ENCODE measurements at places on chromosomes 1 and 21.

GRCh38 chr1:218718206-218718605 is 373.1 kb downstream of the TGFB2 start:
- no peak for DNase-seq

GRCh38 chr1:46197560-46197963 is 672 bp downstream of the POMGNT1 start:
- DNase-seq, result no peak

GRCh38 chr1:203796236-203796605 is 798 bp downstream of the ZBED6 start:
- DNase-seq, result peak; percentile 62

GRCh38 chr1:23148084-23148483 is 20.6 kb downstream of the LUZP1 start:
- no peak for DNase-seq

GRCh38 chr1:240173836-240174235 is 82.2 kb downstream of the FMN2 start:
- DNase-seq, result no peak

- no peak for DNase-seq
These were observed 18.7 kb downstream of the ADARB1 start for GRCh38 chr21:45093035-45093532.

DNA sequence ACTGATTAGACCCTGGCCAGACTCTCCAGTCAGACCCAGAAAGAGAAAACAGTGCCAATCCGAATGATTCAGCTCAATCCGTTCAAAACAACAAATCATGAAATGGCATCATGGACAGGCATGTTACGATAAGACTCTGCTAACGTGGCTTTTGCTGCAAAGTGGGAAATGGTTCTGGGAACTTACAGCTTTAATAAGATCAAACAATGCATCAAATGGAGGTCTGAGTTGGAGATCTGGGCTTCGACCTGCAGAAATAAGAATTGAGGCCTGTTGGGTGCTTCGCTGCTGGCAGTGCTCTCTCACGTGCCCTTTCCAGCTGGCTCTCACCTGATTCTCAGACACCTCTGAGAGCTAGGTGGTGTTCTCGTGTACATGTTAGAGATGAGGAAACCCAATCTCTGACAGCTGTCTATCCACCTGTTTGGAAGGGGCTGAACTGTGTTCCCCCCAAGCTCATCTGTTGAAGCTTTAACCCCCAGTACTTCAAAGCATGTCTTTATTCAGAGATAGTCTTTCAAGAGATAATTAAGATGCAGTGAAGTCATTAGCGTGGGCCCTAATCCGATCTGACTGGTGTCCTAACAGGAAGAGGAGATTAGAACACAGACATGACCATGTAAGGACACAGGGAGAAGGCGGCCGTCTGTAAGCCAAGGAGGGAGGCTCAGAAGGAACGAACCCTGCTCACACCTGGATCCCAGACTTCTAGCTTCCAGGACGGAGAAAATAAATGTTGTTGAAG is 45.5 kb upstream of the ETS2 start:
- DNase-seq, result peak; percentile 93

DNA sequence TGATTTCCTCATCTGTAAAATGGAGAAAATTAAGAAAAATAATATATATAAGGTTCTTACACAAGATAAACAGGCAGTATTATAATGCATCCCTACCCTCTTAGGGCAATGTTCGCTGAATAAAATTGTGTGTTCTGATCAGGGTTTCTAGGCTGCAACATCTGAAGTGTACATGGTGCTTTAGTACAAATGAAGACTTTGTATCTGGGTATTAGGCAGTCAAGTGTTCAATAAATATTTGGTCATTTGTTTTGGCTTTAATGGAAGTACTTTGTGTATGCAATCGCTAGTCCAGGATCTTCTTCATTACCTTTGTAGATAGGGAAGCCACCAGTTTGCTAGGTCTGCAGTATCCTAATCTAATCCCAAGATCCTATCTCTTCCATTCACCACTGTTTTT is 28.1 kb downstream of the DNASE2B start:
- no peak for DNase-seq

DNA sequence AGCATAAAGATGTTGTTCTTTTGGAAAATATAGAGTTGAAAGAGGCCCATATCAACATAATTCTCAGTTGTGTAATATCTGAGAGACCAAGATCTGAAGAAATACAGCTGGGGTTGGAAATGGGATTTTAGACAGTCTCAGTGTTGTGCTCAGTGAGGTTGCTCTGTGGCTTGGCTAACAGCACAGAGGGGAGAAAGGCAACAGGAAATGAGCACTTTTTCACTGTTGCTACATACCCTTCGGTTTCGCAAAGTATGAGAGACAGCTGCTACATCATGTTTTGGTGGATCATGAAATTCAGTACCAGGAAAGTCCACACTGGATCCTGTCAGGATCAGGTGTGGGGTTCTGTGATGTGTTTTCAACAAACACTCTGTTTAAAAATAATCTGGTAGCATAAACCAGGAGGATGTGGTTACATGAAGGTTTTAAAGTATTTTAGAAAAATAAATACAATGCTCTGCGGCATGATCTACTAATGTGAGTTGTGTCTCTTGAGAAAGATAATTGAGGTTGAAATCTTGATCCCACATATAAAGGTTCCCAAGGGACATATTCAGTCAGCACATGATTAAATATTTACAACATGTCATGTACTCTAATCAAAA is 7.0 kb upstream of the GPR88 start:
- no peak for DNase-seq

GRCh38 chr1:234559902-234560676 is 49.9 kb downstream of the IRF2BP2 start:
- DNase-seq, result no peak

DNA sequence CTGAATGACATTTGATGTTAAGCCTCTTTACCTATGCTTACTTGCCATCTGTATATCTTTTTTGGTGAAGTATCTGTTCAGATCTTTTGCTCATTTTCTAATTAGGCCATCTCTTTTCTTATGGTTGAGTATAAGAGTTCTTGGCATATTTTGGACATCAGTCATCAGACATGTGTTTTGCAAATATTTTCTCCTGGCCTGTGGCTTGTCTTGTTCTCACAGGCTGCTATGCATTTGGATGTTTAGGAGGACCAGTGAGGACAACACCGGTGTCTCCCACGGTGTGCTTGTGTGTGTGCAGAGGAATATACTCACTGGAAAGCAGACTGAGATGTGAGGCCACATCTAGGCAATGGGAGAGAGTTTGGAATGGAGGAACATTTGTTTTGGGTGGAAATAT is 87.1 kb upstream of the LYST start:
- DNase-seq, result no peak

DNA sequence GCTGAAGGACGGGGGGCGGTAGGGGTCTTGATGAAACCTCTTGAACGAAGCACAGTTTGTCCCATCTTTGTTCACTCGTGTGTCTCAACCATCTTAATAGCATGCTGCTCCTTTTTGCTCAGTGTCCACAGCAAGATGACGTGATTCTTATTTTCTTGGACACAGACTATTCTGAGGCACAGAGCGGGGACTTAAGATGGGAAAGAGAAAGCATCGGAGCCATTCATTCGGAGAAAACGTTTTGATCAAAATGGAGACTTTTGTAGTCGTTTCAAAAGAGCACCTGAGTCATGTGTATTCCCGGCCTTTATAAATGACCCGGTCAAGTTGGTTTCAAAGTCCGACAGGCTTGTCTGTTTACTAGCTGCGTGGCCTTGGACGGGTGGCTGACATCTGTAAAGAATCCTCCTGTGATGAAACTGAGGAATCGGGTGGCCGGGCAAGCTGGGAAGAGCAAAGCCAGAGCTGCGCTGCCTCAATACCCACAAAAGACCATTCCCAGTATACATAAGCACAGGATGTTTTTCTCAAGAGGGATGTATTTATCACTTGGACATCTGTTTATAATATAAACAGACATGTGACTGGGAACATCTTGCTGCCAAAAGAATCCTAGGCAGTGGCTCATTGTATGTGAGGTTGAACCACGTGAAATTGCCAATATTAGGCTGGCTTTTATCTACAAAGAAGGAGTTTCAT is 18.5 kb downstream of the ETS2 start:
- DNase-seq, result no peak

DNA sequence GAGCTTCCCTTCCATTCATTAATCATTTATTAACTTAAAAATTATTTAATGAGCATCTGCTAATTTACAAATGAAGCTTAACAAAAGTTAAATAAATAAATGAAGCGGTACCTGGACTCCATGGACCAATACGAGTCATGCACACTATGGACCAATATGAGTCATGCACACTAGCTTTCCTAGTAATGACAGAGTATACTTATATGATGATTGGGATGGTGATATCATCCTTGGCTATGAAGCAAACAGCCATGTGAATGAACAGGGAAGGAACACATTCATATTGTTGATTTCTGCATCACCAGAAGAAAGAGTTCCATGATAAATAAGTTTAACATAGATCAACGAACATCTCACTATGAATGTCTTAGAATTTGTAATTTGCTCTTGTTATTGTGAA is 109.9 kb downstream of the SPAG17 start:
- no peak for DNase-seq

DNA sequence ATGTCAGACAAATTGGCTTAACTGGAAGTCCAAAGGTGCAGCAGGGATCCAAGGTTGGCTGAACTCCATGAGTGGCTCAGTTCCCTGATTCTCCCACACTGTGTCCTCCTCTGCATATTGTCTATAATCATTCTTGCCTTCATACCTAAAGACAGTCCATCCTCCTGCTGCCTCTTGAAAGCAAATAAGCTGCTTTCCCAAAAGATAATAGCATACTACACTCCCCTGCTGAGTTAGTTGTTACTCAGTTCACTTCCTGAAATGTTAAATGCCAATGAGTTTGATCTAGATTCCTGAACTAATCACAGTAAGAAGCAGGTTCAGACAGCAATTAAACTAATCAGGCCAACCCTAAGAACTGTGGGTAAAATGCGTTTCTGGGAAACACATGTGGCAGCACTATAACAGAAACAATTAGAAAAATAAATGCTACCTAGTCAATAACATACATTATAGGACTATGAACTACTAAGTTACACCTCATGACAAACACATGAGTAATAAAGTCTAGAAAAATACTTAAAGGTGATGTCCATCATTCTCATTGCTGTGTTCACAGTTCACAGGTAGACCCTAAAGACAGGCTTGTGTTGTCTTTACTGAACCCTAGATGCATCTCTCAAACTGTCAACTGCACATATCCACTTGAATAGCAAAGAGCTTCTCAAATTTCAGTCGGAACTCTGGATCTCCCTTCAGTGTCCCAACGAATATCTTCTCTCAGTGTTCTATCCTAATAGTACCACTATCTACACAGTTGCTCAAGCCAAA is 50.8 kb upstream of the BOLA1 start:
- no peak for DNase-seq

- no peak for DNase-seq
These were observed 128.8 kb downstream of the ADSS2 start for GRCh38 chr1:244322791-244323521.

DNA sequence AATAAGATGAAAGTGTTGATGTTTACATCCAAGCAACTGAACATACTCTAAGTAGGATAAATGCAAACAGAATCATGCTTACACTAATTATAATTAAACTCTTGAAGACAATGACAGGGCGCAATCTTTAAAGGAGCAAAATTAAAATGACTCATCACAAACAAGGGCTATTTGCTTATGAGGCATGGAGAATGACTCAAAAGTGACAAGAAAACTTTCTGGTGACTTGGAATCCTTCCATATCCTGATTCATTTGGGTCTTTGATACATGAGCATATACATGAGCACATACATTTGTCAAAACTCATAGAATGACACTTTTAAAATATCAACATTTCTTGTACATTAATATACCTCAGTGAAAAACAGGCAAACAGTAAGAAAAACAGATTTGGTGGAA is 1632.3 kb downstream of the KCNT2 start:
- DNase-seq, result no peak

GRCh38 chr1:53732409-53732808 is 6.6 kb downstream of the GLIS1 start:
- no peak for DNase-seq

- no peak for DNase-seq
These were observed 110.3 kb downstream of the ODF2L start for GRCh38 chr1:86285796-86286195.

GRCh38 chr1:61740751-61741700 is 1.3 kb upstream of the PATJ start:
- peak; percentile 13 for DNase-seq

DNA sequence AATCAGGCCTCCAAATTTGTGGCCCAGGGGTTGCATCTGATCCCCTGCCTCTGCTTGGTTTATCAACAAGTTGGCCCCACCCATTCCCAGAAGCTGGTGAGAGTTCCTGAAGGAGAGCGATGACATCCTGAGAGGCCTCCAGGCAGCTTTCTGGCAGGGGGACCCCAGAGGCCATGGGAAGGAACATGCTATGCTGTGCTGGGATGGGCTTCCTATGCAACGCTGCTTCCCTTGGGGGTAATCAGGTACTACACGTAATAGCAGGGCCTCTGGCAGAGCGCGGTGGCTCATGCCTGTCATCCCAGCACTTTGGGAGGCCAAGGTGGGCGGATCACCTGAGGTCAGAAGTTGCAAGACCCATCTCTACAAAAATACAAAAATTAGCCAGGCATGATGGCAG is 8.4 kb upstream of the MTF1 start:
- peak; percentile 9 for DNase-seq

GRCh38 chr1:15245593-15246360 is 1.2 kb upstream of the FHAD1 start:
- DNase-seq, result no peak

All from WERI-Rb-1 (cell line).